ENCODE measurements at places on chromosomes 7 and 10. TPM values are rescaled to one million over a fixed set of nuclear protein-coding genes. Genes with fewer than 3 reads are reported as not detected.

DNA sequence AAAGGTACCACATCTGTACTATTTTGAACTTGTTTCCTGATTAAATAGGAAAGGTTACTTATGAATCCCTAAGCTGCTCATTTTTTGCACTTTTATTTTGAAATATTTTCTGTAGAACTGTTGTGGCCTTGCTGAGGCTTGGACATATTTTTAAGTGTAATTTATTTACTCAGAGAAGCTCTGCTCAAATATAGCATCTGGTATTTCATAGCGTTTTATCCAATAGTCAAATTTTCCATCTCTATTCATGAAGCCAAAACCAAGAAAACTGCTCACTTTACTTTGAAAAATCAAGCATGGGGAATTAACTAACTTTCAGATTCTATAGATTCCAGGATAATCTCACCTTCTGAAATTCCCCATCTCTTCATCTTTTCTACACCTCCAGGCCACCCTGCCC lies 6.6 kb upstream of the FAM3C start:
- no peak for DNase-seq

GRCh38 chr7:114317450-114318098 lies 97.0 kb upstream of the FOXP2 start:
- DNase-seq, result no peak

GRCh38 chr7:140734729-140735128 lies 38.2 kb downstream of the NDUFB2 start:
- no peak for DNase-seq

- no peak for DNase-seq
Measured at GRCh38 chr10:19966751-19967150, 150.5 kb downstream of the PLXDC2 start.

- DNase-seq, result no peak
Measured at GRCh38 chr7:133941496-133941895, 185.6 kb upstream of the LRGUK start.

GRCh38 chr10:116073510-116073909 lies 199.5 kb downstream of the GFRA1 start:
- DNase-seq, result no peak

DNA sequence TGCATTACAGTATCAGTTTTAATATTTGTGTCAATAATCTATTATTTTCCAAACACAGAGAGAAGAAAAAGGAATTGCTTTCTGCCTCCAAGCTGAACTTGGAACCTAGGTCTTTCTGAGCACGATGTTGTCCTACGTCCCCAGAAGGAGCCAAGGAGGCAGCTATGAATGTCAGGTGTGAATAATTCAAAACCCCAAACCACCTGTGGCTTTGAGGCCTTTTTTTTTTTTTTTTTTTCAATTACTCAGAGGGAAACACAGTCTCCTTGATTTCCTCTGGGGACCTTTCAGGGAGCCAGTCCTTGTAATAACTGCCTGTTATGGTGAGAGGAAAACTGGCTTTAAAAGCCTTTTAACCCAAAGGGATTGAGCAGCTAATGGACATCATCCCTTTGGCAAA lies 8.3 kb downstream of the GPR85 start:
- no peak for DNase-seq

The VWDE gene
- 0.59 TPM for polyA plus RNA-seq

DNA sequence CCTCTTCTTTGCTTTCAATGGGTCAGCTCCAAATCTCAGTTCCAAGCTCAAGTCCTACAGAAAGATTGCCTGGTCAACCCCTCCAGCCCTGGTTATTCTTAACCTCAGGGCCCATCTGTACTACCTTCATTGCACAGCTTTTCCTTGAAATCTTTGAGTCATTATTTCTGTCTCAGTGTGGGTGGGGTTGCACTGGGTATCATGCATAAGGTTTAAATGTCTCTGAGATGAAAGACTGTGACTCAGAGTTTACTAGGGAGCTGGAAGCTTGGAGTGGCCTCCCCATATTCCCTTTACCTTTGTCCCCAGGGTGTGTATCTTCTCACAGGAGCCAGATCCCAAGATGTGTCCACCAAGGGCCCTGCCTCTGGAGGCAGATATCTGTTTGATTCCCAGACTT lies 3.3 kb upstream of the OR6V1 start:
- no peak for DNase-seq

The MKX gene
- polyA plus RNA-seq, result not detected

The OPN4 gene
- polyA plus RNA-seq, result not detected

GRCh38 chr10:121831237-121831636 lies 96.6 kb downstream of the ATE1 start:
- DNase-seq, result no peak

- DNase-seq, result no peak
Measured at GRCh38 chr10:118472415-118473304, 122.8 kb downstream of the PRLHR start.

DNA sequence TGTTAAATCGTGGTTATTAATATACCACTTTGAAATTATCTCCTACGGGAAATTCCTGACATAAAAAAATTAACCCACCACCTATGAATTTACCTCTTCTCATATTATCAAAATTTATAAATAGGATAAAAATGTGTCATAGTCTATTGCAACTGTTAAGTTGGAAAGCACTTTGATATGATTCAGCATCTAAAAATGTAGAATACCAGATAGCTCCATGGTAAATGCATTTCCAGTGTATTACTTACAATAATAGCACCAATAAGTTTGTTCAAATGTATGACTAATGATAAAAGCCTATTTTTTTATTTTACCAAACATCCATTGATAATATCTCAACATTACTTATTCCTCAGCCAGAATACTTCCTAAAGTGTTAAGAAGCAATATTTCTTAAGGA lies 13.6 kb upstream of the KCND2 start:
- no peak for DNase-seq

The FAM180A gene
- polyA plus RNA-seq, result not detected

DNA sequence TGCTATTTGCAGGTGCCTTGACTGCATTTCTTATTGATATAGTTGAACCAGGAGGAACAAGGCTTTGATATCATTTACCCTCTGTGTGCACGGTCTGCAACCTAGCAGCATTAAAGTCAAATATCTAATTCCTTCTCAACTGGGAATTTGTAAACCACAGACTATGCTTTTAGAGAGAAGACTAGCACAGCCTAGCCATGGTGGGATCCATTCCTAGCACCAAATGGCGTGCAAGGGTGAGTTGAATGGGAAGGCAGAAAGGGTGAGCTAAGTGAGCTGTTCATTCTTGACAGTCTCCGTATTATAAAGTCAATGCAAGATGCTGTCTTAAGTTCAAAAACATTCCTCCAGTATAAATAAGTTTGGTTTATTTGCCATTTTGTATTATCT lies 2.9 kb downstream of the ZNF365 start:
- DNase-seq, result no peak

Measured in A549 (cell line).